ENCODE measurements at places on chromosomes 12 and 14.
A peak's percentile ranks its signal among the peaks of the same experiment; 100 is the strongest.

GRCh38 chr12:105622846-105623736 is 292.6 kb downstream of the C12orf75 start:
- no peak for DNase-seq

GRCh38 chr12:29104516-29104915 is 44.6 kb upstream of the FAR2 start:
- no peak for DNase-seq

GRCh38 chr14:22887260-22887989 is 4.4 kb downstream of the REM2 start:
- no peak for DNase-seq

DNA sequence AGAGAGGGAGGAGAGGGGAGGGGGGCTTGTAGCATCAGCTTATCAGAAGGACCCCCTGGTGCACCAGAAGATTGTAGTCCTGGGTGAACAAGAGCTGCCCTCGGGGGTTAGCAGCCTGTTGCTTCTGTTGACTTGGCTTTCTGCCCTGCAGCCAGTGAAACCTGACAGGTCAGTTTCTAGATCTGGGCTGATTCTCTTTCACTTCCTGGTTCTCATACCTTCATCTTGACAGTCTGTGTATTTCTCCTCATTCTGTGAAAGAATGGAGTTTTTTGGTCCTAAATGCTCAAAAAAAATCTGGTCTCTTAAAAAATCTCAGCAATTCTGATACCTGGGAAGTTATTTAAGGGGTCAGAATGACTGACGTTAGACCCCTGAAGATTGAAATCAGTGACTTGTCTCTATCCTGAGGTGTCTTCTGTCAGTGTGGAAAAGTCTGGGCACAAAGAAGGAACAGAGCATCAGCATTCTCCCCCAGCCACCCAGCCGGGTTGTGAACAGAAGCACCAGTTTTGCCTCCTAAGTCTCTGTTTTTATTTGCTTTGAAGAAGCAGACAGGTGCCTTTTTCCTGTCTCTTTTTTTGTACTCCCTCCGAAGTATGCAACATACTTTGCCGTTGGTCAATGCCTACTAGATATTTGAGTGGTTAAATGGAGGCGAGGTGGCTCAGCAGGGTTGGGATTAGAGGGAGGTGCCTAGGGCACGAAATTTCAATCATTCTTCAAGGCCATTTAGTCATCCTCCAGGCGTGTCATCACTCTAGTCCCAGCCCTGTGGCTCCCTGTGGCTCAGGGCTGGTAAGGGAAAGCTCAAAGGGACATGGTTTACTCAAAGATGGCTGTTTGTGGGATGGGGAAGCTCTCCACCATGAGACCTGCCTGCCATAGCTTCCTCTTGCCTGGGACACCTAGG is 24.0 kb downstream of the TTC9 start:
- no peak for DNase-seq

DNA sequence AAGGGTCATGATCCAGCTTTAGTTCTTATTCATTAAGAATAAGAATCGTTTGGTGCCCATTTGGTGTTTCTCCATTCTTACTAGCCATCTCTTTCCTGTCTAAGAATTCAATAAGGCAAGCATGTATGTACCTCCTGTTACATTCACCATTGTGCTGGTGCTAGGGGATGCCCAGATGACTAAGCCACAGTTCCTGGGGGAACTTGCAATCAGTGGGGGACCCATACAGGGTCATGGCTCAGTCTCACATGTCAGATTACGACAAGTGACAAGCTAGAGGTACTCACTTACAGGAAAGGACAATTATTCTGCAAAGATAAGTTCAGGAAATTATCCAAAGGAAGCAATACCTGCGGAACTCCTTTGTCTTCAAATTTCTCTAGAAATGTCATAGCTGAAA is 125.4 kb downstream of the STXBP6 start:
- DNase-seq, result no peak

DNA sequence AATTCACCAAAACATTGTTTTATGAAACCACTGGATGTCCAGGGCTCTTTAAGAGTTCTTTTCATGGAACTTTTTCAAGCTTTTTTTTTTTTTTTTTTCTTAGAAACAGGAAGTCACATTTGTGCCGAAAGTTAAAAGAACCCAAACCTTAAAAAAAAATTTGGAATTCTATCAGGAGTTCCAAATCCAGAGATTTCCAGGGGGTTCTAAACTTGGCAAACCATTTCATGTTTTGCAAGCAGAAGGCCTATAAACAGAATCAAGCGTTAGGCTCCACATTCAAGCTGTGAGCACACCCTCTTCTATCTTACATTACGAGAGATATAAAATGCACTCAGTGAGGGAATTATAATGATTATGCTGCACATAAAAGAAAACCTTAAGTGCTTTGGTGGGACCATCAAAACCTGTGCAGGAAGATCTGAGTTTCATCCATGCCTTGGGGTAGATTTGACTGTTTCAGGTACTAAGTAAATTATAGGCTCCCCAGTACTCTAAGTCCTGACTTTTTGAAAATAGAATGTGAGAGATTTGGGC is 154.8 kb upstream of the FAR2 start:
- DNase-seq, result no peak

DNA sequence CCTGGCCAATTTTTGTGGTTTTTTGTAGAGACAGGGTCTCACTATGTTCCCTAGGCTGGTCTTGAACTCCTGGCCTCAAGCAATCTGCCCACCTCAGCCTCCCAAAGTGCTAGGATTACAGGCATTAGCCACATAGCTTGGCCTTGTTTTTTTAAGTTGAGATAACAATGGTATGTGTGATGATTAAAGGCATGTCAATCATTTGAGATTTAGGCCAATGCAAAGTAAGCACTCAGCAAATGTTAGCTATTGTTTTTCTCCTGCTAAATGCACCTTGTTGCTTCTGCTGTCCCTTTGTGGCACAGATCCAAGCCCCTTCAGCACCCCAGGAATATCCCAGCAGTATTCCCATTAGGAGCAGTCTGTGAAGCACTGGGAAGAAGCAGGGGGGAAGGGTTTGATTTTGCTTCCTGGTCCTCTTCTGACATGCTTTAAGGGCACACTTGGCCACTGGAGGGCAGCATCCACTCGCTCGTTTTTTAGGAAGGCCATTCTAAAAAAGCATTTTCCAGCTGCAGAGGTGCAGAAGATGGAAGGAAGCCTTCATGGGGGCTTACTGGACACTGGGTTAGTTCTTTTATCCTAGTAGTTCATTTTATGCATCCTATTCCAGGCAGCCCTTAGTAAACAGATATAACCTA is 70.2 kb upstream of the ZFP36L1 start:
- peak; percentile 77 for DNase-seq

DNA sequence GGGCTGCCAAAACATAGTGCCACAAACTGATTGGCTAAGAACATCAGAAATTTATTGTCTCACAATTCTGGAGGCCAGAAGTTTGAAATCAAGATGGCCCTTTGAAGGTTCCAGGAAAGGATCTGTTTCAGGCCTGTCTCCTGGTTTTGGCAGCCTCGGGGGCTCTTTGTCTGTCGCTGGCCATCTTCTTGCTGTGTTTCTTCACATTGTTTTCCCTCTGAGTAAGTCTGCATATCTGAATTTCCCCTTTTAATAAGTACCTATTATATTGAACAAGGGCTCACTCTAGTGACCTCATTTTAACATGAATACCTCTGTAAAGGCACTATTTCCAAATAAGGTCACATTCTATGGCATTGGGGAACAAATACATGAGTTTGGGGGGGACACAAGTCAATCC is 467.1 kb upstream of the MGAT4C start:
- DNase-seq, result no peak

GRCh38 chr12:26188641-26189040 is 6.7 kb upstream of the SSPN start:
- DNase-seq, result no peak

GRCh38 chr14:71491931-71492330 is 440.3 kb upstream of the RGS6 start:
- DNase-seq, result no peak

DNA sequence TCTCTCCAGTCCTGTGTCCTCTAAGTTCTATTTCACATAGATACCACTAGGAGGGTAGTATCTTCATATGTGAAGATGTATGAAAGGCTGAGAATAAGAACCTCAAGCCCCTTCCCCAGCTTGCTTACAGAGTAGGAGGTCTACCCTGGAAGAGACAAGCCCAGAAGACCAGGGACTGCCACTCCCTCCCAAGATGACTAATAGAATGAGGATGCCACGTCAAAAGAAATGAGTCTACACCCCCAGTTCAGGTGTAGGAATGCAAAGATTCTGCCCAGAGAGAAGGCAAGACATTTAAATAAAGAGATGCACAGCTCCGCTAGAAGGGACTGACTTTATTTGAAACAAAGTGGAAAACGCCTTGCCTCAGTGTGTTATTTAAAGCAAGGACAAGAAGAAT is 1006.0 kb upstream of the USP15 start:
- no peak for DNase-seq

GRCh38 chr12:90024262-90024661 is 315.6 kb upstream of the ATP2B1 start:
- DNase-seq, result no peak

GRCh38 chr12:92558806-92559205 is 144.0 kb upstream of the PLEKHG7 start:
- no peak for DNase-seq

DNA sequence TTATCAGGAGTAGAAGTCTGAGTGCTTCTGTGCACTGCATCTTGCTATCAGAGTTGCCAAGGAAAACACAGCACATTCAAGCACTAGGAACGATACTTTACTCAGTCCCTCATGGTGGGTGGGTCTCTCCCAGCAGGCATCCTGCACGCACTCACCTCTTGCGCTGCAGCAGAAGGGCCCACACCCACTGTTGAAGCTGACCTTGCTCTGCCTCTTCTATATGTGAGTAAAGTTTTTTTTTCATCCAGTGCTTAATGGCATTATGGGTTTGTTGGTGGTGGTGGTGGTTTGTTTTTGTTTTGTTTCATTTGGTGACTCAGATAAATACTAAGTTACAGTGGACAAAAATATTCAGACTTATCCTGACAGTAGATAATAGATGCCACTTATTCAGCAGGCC is 348.5 kb downstream of the EGLN3 start:
- DNase-seq, result no peak

GRCh38 chr12:90959538-90960139 is 4.7 kb upstream of the CCER1 start:
- DNase-seq, result no peak

DNA sequence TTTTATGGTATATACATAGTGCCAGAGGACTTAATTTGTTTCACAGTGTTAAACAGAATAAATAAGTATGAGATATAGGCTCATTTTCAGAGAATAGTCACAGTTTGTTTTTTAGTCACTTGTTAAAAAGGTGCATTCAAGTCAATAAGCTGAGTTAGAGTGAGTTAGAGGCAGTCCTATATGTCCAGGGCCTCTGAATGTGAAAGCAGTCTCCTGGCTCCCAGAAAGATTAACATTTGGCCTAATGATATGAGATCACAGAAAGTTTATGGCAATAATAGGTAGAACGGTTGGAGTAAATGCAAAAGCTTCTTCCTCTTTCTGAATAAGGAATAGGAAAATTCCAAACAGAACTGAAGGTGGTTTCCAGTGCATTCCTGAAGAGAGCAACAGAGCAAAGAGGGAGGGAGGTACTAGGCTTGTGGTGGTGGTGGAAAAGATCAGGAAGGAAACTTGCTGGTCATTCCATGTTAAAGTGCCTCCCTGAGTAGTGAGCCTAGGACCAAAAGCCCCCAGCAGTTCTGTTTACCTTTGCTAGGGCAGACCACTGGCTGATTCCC is 54.4 kb downstream of the SLC38A4 start:
- no peak for DNase-seq

DNA sequence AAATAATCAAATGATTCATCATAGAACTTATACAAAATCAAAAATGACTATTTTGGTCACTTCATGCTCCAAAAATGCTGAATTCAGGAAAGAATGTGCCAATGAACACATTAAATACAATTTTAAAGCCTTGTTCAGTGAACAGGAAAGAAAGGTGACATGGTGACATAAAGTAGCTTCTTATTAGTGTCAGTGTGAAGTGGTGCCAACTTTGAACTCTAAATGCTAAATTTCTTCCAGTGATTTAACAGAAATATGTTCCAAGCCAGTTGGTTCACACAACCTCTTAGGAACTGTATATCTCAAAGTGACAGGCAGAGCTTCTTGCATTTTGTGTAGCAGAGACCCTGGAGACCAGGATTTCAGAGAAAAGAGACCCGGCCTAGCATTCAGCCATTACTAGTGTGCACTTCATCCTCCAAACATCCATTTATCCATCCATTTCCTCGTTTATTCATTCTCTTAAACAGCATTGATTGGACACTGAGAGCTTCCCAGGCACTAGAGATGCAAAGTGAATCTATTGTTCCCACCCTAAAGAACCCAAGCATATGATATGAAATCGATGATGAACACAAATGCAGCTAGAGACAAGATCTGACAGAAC is 95.2 kb downstream of the FAR2 start:
- DNase-seq, result no peak

GRCh38 chr12:105351523-105351922 is 21.0 kb downstream of the C12orf75 start:
- DNase-seq, result no peak

DNA sequence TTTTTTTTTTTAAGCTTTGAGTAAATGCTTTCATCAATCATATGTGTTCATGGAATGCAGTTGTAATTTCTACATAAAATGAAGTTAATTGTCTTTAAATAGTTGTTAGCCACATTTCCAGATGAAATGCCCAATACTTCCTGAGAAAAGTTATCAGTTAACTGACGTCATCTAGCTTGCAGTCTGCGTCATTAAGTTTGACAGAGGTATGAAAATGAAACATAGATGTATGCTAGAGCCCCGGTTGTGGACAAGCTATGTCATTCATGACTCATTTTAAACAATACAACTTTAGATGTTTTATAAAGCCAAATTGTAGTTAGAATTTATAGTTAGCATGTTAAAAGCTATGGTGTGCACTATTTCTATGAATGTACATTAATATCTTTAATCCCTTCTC is 90.7 kb downstream of the PLEKHA5 start:
- no peak for DNase-seq

DNA sequence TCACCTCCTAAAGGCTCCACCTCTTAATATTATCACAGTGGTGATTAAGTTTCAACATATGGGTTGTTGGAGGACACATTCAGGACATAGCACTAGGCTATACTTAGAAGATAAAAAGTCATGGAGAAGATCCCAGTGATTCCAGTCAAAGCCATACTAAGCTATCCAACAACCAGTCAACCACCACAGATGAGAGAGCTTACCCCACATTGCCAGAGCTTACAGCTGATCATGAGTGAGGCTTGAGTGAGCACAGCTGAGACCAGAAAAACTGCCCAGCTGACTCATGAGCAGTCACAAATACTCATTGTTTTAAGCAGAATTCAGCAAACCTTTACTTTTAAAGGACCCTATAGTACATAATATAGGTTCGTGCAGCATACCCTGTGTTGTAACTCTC is 85.1 kb downstream of the DRAM1 start:
- DNase-seq, result no peak

- no peak for DNase-seq
Observed at GRCh38 chr12:86174188-86174587, 82.0 kb downstream of the MGAT4C start.

DNA sequence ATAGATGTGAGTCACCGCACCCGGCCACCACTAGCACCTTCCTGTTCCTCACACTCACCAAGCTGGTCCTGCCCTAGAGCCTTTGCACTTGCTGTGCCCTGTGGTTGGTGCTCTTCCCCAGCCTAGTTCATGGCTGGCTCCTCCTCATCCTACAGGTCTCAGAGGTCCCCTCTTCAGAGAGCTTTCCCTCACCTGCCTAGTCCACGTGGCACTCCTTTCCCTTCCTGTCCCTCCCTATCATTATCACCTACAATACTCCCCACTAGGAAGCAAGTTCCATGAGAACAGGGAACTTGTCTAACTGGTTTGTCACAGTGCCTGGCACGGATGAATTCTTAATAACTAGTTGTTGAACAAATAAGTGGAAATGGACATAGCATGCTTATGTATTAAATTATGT is 24.0 kb upstream of the TMED10 start:
- no peak for DNase-seq
